OCI-LY7 (cell line): ENCODE measurements at places on chromosomes 5 and 9.

DNA sequence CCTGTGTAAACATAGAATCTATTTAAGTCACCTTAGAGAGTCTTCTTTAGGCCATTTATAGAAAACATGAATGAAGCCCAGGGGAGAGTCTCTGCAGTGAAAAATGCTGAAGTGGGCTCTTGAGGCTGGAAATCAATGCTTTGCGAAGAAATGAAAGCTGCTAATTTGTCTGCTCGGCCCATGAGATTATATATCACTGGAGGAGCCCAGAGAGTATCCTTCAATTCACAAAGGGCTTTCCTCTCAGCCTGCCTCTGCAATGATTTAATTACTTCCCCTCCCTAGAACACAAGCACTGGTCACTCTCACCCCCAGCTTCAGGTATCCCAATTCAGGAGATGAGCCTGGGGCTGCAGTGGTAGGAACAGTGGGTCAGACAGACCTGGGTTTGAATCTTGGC is 8.2 kb upstream of the DRD1 start:
- no peak for DNase-seq

DNA sequence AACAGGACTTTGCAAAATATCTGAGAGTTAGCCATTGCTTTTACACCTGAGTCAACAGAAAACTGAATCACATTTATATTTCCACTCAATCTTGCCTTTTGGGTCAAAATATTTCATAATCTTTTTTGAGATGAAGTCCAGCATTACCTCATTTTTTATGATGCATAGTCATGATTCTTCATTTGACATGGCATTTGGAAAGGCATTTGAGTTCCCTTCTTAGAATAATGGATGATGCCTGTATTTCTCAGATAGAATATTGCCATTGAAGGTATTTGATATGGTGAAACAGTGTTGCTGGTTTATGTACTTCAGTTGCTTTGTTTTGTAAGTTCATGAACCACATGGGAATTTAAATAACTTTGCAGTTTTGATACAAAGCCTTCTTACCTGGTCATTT is 180.4 kb downstream of the PRR16 start:
- no peak for DNase-seq

DNA sequence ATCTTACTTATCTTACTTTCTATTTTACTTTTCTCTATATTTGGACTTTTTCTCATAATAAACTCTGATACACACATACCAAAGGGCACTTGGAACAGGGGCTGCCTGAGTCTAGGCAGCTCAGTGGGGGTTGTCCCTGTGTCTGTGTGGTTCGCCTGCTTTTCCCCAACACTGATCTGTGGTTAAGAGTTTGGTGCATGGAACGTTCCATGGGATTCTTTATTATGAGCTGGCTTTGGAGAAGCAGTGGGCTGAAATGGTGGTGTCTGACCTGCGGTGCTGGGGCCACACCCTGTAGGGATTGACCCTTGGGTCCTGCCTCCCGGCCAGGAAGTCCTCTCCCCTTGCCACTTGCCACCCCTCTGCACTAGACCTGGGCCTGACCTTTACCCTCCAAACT is 47.4 kb downstream of the ANKRD33B start:
- DNase-seq = no peak

GRCh38 chr5:11305245-11305644 is 544.2 kb upstream of the DAP start:
- no peak for DNase-seq

DNA sequence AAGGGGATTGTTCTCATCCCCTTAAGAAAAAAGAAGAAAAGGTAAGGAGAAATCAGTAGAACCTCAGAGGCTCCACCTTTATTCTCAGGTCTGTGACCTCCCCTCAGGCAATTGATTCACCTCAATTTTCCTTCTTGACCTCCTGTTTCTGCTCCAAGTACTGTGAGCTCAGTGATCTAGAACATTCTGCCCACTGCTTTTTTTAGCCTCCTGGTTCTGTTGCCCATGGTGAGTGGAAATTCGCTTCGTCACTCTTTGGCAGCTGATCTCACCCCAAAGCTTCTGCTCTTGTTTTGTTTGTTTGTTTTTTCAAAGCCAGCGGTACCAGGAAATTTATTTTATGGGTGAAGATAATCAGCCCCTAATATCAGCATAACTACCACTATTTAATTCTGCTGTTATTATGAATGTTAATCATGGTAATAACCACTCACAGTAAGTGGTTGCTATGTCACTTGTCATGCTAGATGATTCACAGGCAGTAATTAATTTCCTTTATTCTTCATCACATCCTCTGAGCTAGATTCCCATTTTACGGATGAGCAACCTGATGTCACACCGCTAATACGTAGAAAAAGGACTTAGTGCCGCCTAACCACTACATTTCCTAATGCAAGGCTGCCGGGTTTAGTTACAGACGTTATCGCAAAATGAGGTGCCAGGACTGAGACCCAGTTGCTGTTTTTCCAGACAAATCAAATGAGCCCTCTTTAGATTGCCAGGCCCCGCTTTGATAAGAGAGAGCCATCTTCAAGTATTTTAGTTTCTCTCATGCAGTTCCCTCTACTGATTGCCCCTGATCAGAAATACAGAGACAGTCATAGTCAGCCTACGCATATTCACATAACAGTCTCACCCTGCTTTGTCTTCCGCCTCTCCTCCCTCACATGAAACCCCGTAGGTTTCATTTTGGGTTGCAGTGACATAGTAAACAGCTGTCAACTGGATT is 78.2 kb downstream of the CYFIP2 start:
- no peak for DNase-seq

DNA sequence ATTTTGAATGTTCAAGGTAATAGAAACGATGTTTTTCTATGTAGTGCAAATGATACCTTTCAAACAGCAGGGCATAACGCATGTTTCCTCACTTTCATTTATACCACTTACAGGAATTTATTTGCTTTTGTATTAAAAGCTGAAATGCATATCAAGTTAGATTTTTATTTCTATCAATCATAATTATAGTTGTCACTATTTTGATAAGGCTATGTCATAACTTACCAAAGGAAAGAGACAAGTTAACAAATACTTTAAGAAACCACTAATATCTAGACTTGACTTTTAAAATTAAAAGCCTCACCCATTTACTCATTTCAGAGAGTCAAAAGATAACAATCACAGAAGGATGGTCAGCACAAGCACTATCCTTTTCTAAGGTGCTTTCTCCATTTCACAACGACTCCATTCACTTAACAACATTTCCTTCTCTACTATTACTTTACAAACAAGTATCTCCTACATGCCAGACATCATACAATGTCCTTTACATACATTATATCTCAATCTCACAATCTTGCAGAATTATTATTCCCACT is 12.6 kb downstream of the ERP44 start:
- DNase-seq = no peak
